ENCODE measurements at places on chromosomes 13 and 19.

GRCh38 chr13:96089749-96090239, at the start of gene HS6ST3:
Gene HS6ST3 (plus strand): TSS chr13:96090107.
- DNase-seq, result no peak

GRCh38 chr19:7697721-7698287, 4.1 kb downstream of the FCER2 start:
- no peak for DNase-seq

- no peak for DNase-seq
These were observed 11.5 kb upstream of the SUPT20H start for GRCh38 chr13:37070956-37071355.

- DNase-seq, result no peak
These were observed 580.6 kb upstream of the SPRY2 start for GRCh38 chr13:80921541-80921940.

- no peak for DNase-seq
These were observed 368.0 kb upstream of the SGCG start for GRCh38 chr13:22812793-22813192.

DNA sequence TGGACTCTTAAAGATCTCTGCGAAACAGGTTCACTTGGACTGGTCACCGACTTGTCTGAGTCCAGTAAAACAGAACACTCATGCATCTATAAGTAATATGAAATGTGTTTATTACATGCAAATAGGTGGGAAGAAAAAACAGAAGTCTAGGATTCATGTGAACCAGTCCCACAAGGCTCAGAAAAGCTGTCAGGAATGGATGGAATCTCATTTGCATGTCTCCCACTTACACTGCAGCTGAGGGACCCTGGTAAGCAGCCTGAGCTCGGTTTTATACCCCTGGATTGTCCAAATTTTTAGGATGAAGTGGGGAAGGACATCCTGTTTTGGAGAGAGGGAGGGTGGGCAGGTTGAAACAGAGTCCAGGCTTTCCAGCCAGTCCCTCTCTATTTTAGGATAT, 1545.1 kb upstream of the PCDH20 start:
- no peak for DNase-seq

- no peak for DNase-seq
These were observed 194.7 kb downstream of the LMO7 start for GRCh38 chr13:75830842-75831241.

DNA sequence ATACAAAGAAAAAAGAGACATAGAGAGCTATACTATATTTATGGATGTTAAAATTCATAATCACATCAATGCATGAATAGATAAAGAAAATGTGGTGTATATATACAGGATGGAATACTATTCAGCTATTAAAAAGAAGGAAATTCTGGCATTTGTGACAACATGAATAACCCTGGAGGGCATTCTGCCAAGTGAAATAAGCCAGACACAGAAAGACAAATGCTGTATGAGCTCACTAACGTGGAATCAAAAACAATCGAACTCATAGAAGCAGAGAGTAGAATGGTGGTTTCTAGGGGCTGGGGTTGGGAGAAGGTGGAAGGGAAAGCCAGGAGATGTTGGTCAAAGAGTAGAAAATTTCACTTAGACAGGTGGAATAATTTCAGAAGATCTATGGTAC, 24.0 kb downstream of the UTP14C start:
- DNase-seq, result no peak

DNA sequence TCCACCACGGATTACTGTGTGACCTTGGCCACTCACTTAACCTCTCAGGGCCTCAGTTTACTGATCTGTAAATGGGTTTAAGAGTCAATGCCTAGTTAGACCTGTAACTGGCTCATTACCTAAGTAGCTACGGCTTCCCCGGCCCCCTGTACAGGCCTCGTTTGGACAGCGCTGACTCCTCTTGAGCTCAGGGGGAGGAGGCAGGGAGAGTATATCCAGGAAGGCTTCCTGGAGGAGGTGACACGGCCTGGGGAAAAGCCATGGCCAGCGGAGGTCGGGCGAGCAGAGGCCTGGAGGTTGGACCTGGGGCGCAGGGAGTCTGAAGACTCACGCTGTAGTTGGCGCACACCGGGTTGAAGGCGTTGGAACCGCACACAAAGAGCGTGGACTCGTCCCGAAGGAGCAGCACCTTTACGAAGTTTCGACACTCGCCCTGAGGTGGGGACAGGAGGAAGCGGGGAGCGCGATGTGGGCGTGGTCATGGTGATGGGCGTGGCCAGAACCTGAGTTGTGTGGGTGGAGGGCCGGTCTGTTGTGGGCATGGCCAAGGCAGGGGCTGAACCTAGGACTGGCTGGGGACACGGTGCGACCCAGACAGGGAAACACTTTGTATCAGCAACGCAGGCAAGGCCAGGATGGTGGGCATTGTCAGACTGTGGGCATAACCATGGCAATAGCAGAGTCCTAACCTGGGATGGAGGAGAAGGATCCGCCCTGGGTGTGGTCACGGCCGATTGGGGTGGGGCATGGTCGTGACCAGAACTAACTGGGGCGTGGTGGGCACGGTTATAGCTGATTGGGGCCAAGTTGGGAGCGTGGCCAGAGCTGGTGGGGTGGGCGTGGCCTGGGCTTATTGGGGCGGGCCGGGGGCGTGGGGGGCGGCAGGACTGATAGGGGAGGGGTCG, 3.6 kb downstream of the SEMA6B start:
- no peak for DNase-seq

GRCh38 chr13:24443366-24443765, 69.2 kb downstream of the PARP4 start:
- DNase-seq, result no peak

DNA sequence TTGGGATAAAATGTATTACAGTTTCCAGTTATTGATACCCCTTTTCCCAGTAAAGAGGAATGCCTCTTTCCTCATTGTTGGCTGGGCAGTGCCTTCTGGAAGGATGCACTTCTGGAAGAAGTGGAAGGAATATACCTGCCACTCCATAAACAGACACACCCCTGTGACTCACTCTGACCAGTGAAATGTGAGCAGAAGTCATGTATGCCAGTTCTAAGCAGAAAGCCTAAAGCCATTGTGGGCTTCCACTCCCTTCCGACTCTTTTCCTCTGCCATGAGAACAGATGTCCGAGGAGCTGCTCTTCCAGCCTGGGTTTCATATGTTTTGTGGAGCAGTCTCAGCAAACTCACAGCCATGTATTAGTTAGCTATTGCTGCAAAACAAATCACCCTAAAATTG, 166.1 kb upstream of the SERP2 start:
- DNase-seq, result no peak

DNA sequence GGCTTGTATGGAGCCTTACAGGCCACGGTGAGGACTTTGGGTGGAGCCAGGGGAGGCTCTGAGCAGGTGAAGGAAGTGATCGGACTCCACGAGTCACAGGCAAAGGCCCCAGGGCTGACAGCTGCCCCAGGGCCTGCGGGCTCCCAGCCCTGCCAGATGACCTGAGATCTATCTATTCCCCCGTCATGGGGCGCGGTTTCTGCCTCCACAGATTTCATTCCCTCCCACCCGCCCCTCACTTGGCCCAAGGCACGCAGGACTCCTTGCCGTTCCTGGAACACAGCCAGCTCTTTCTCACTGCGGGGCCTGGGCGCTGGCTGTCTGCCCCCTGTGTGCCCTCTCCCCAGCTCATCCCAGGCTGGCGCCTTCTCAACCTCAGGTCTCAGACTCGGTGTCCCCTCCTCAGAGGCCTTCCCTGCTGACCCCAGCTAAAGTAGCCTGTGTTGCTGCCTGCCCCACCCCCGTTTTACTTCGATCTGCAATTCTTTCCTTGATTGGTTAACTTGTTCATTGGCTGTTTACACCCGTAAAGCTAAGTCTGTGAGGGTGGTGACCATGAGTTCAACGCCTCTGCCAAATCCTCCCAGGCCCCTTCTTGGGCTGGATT, 13.9 kb upstream of the PAK4 start:
- DNase-seq, result no peak

- no peak for DNase-seq
These were observed 10.9 kb downstream of the KASH5 start for GRCh38 chr19:49398931-49399330.
